ENCODE measurements at places on chromosomes 2 and 18. TPM values are rescaled to one million over a fixed set of nuclear protein-coding genes. Genes with fewer than 3 reads are reported as not detected.

Gene SERPINB13
- not detected for total RNA-seq

Gene FSHR
- not detected for total RNA-seq

Gene FLACC1
- 6.8 TPM for total RNA-seq

Gene ACADL
- total RNA-seq, result 45.4 TPM

Gene GFPT1
- total RNA-seq, result 59.9 TPM

Gene PFN4
- total RNA-seq, result 1.7 TPM

Gene CHST9
- 5.6 TPM for total RNA-seq

Gene TXNDC2
- total RNA-seq, result 0.12 TPM

Gene AQP12A
- total RNA-seq, result not detected

Gene SLC9A4
- total RNA-seq, result not detected

Gene C2orf72
- 0.97 TPM for total RNA-seq

Gene C2orf68
- total RNA-seq, result 40.6 TPM

Gene PLB1
- total RNA-seq, result 5.5 TPM

Gene SERPINB4
- total RNA-seq, result not detected

Gene SUPT7L
- total RNA-seq, result 29.6 TPM

Gene FKBP1B
- total RNA-seq, result 16.4 TPM

Gene CAPN14
- total RNA-seq, result 0.15 TPM

Gene NPHP1
- total RNA-seq, result 6.8 TPM

Gene LRRTM1
- not detected for total RNA-seq

Gene WDFY1
- total RNA-seq, result 45.5 TPM

Gene PMAIP1
- 1.6 TPM for total RNA-seq

Gene NEURL3
- total RNA-seq, result 0.27 TPM

Gene NPPC
- not detected for total RNA-seq

Gene RAB31
- 110 TPM for total RNA-seq

Gene OSR1
- total RNA-seq, result 15.5 TPM

Gene FEV
- total RNA-seq, result not detected

Gene TUBA3D
- not detected for total RNA-seq

Gene TLK1
- 58.2 TPM for total RNA-seq

Gene TBR1
- total RNA-seq, result not detected

Gene CDK15
- 4.5 TPM for total RNA-seq

Gene CCDC74B
- 7.2 TPM for total RNA-seq

Gene REEP1
- 6.9 TPM for total RNA-seq

Gene SULT1C4
- total RNA-seq, result 10.6 TPM

Gene OXER1
- 1.9 TPM for total RNA-seq

Gene IL36A
- not detected for total RNA-seq

Gene UGT1A4
- total RNA-seq, result not detected

Gene AGBL5
- total RNA-seq, result 18.9 TPM

Gene ARHGEF33
- total RNA-seq, result 1.5 TPM

Gene PLCL1
- total RNA-seq, result 6.3 TPM

All from lower lobe of right lung (tissue), 2 donors.